ENCODE measurements at places on chromosomes 4 and X. TPM values are rescaled to one million over a fixed set of nuclear protein-coding genes. Genes with fewer than 3 reads are reported as not detected.

- peak; percentile 51 for DNase-seq
Observed at GRCh38 chrX:50697691-50698090, 116.3 kb downstream of the SHROOM4 start.

DNA sequence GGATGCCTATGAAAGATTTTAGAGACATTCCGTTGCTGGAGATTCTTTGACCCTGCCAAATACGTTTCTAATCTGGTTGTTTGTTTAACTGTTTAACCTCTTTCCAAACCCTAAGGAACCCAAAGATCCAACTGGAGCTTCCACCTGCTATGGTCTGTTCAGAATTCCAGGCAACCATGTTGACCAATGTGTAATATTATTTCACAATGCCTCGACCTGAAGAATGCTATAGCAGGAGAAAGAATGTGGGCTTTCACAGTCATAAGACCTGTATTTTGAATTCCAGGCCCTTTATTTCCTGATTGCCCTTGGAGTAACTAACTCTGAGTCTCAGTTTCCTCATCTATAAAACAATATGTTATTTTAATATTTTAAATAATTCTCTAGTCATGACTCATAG, 90.8 kb downstream of the COL25A1 start:
- no peak for DNase-seq

The TLR7 gene
- not detected for total RNA-seq

DNA sequence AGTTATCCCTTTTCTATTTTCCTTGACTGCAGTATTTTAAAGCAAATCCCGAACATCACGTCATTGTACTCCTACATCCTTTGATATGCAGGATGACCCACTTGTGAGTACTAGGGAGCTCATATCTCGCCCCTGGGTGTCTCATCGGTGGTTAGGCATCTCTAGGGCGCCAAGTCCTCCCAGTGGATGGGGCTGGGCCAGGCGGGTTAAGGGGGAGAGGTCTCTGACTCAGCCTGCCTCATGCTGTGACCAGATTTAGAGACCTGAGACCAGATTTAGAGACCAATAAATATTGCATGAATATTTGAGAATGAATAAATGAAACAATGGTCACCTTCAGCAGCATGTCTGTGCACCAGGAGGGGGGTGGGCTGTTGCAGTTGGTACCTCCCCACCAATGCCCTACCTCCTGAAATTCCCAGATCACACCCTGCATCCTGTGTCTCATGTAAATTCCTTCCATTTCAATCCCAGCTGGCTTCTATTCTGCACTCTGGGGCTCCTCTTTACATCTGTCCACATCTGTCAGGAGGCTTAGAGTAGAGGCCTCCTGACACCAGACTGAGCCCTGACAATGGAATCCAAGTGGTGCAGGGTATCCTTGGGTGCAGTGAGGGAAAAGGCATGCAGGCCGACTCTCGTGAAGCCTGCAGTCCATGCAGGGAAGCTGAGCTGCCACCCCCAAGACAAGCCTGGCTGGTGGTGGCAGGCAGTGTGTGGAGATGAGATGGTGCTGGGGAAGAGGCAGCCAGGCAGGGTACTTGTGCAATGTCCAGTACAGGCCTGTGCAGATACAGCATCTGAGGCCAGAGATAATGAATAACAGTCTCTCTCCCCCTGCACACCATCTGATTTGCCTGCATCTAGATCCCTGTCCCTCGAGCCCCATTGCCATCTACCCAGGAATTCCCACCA, 5.2 kb downstream of the APLN start:
- DNase-seq, result peak; percentile 63

- DNase-seq, result no peak
Observed at GRCh38 chr4:62870451-62870850, 1538.8 kb downstream of the TECRL start.

DNA sequence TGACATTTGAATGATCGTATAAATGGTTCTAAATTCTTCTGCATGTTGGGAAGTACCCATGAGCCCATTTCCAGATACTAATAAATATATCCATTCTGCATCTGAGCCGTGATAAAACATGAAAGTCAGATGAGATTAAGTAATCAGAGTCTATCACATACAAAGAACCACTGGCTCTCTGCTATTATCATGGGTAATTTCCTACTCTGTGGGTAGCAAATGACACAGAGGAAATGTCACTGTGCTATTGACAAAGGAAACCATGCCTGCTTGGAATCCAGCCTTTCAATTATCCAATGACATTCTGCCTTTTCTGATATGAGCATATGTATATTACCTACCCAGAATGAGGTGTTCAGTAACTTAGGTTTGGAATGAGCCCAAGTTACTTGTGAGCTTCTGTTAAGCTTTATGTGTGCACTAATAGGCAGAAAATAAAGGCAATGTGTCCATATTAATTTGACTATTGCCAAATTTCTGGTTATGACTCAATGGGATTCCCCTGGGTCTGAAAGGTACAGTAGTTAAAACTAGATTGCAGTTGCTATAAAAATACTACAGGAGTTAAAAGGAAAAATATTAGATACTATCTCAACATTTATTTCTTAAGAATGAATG, 238.7 kb upstream of the KCNIP4 start:
- DNase-seq, result peak; percentile 45

The PRDM5 gene
- 2.4 TPM for total RNA-seq
